ENCODE measurements at places on chromosomes 13 and 19. TPM values are rescaled to one million over a fixed set of nuclear protein-coding genes. Genes with fewer than 3 reads are reported as not detected.

KLK12 gene
- not detected for total RNA-seq

EFNB2 gene
- 2.5 TPM for total RNA-seq

MBD3L2 gene
- not detected for total RNA-seq

NOTCH3 gene
- total RNA-seq = 6.8 TPM

BCAM gene
- 61.4 TPM for total RNA-seq

KLK4 gene
- total RNA-seq = not detected

MCEMP1 gene
- total RNA-seq = not detected

TNFRSF19 gene
- total RNA-seq = 3.1 TPM

NLRP9 gene
- not detected for total RNA-seq

Measured in A549 treated with RU486 at 1 μM for 4 hours (cell line).